WTC11 (cell line): ENCODE measurements at places on chromosomes 1 and 21. TPM values are rescaled to one million over a fixed set of nuclear protein-coding genes. Genes with fewer than 3 reads are reported as not detected.

Gene SLC9C2
- not detected in 3 replicates for total RNA-seq

Gene SPRR2E
- not detected in 3 replicates for total RNA-seq

Gene HAPLN2
- total RNA-seq = 1.1 to 1.3 TPM (median 1.2 TPM) in 3 replicates

Gene ALDH9A1
- 51.6 to 60.5 TPM (median 51.9 TPM) in 3 replicates for total RNA-seq

Gene PALMD
- 0.07 to 0.09 TPM in 2 of 3 replicates, not detected in the other for total RNA-seq

Gene HDAC1
- 108 to 120 TPM (median 119 TPM) in 3 replicates for total RNA-seq
